ENCODE measurements at places on chromosomes 2 and 18.

- no peak for DNase-seq
These were observed 50.6 kb downstream of the MSH6 start for GRCh38 chr2:47833516-47833968.

GRCh38 chr2:231720987-231721966, 13.0 kb downstream of the PTMA start:
- DNase-seq = no peak

DNA sequence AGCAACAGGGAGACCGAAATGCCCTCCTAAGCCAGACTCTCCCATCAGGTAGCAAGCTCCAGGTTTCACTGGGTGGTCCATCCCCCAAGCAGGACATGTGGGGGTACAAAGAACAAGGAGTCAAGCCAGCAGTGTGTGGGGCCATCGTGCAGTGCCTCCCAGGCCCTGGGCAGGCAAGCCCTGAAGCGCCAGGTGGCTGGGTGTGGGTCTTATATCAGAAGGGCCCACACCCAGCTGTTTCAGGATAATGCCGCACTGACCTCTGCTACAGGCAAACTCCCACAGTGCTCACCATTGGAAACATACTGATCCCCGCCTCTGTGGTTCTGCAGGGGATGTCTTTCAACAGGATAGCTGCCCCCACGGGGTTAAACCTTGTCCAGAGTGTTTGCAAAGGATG, 174.2 kb upstream of the SMAD2 start:
- no peak for DNase-seq

DNA sequence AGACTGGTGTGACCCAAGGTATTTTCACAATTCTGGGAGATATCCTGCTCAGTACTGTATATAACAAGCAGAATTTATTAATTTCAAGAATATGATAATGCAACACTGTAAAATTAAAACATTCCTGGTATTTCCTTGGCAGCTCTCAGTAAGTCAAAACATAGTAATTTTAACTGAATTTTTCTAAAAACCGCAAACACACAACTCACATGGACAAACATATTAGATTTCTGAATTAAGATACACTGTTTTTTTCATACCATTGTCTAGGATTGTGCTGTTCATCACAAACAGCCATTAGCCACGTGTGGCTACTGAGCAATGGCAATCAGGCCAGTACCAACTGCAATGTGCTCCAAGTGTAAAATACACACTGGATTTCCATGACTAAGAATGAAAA, 29.6 kb downstream of the LPIN2 start:
- DNase-seq = no peak

- no peak for DNase-seq
These were observed 84.9 kb downstream of the DYSF start for GRCh38 chr2:71538241-71538640.

GRCh38 chr2:3299130-3299529, 78.5 kb downstream of the EIPR1 start:
- no peak for DNase-seq

GRCh38 chr2:25685741-25686140, 12.4 kb upstream of the DTNB start:
- DNase-seq = no peak

- DNase-seq = no peak
These were observed 96.3 kb downstream of the UBE2E3 start for GRCh38 chr2:181076658-181077057.

GRCh38 chr2:84300696-84301029, 158.4 kb downstream of the SUCLG1 start:
- no peak for DNase-seq

DNA sequence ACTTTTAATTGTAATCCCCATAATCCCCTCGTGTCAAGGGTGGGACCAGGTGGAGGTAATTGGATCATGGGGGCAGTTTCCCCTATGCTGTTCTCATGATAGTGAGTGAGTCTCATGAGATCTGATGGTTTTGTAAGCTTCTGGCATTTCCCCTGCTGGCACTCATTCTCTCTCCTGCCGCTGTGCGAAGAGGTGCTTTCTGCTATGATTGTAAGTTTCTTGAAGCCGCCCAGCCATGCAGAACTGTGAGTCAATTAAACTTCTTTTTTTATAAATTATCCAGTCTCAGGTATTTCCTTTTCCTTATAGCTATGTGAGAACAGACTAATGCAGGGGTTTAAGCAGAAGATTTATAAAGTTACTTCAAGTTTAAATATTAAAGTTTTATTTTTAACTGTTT, 655.2 kb downstream of the EPHA4 start:
- DNase-seq = no peak

DNA sequence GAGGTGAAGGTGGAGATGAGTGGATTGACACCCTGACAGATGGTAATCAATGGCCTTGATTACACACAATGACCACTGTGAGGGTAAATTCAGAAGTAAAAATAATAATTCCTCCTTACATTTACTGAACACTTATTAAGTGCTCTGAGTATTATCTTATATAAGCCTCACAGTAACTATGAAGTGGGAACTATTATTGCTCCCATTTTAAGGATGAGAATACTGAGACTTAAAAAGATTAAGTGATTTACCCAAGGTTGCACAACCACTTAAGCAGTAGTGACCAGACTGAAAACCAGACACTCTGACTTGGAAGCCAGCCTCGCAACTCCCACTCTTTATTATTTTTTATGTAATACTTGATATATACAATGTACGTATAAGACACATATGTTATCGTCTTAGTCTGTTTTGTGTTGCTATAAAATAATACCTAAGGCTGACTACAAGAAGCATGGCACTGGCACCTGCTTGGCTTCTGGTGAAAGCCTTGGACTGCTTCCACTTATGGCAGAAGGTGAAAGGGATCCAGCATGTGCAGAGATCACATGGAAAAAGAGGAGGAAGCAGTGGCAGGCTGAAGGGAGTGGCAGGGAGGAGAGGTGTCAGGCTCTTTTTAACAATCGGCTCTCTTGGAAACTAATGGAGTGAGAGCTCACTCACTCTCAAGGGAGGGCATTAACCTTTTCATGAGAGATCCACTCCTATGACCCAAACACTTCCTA, 41.5 kb upstream of the C1D start:
- DNase-seq = no peak

DNA sequence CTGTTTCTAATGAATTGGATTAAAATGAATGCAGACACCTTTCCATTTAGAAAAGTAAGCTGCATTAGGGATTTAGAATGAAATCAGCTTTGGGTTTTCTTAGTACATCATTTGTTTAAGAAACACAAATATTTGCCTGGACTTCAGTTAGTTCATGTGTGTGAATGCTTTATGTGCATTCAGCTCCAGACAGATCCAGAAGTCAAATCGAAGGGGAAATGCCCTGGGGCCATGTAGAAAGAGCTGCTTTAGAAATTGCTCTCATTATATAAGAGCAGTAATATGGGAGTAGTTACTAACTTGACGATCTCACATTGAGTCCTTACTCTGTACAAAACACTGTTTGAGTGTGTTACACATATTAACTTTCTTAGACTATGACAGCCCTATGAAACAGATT, 88.0 kb upstream of the TTC39C start:
- no peak for DNase-seq

DNA sequence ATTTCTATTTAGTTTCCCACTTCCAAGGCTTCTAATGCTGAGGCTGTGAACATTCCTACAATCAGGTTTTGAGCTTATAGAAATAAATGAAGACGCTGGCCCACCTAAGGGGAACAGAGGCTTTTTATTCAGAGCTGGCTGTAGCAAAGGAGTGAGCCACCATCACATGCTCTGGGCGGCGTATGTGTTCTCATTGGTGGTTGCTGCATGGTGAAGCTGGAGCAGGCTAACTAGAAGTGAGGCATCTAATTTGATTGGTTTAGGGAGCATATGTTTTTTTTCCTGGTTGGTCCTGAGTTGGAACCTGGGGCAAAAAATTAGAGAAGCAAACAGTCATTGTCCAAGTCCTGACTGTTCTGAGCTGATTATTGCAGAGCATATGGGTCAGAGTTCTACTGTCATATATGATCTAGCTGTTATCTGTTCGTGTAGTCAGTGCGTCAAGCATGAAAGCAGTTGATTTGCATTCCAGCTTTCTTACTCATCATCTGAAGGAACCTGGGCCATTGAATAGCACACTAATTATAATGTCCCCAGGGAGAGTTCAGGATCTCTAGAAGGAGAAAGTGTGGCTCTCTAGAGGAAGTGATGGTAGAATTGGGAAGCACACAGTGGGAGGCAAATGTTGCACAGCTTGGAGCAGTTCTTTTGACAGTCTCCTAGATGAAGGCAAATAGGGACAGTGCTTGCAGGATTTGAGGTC, 279.6 kb downstream of the PARD3B start:
- no peak for DNase-seq

GRCh38 chr2:219466816-219467735, 31.6 kb upstream of the GMPPA start:
- DNase-seq = no peak

GRCh38 chr2:33205693-33206434, 259.1 kb downstream of the LTBP1 start:
- DNase-seq = no peak

GRCh38 chr2:120771781-120772208, 36.1 kb downstream of the GLI2 start:
- no peak for DNase-seq

- DNase-seq = no peak
These were observed 100.7 kb downstream of the RAPGEF4 start for GRCh38 chr2:172836347-172836821.

- DNase-seq = no peak
These were observed 308.1 kb downstream of the ZEB2 start for GRCh38 chr2:144211826-144212225.

DNA sequence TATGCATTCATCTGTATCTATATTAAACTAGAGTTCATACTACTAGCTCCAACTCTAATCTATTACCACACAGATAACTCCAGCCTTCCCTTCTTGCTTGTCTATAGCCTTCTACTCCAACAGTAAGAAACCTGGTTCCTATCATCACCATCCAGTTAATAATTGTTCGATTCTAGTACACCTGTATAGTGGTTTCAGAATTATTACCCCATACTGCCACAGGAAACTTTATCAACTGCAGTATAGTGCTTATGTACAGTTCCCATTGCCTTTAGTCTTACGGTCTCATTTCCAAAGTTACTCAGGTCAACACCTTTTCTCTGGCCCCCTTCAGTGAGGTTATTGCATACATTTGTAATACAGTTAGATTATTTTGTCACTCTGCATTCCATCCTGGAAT, 14.5 kb downstream of the METTL8 start:
- no peak for DNase-seq

GRCh38 chr2:23532391-23533337, 147.7 kb downstream of the KLHL29 start:
- peak; percentile 44 for DNase-seq

GRCh38 chr2:223586261-223586660, 15.9 kb downstream of the SCG2 start:
- no peak for DNase-seq

DNA sequence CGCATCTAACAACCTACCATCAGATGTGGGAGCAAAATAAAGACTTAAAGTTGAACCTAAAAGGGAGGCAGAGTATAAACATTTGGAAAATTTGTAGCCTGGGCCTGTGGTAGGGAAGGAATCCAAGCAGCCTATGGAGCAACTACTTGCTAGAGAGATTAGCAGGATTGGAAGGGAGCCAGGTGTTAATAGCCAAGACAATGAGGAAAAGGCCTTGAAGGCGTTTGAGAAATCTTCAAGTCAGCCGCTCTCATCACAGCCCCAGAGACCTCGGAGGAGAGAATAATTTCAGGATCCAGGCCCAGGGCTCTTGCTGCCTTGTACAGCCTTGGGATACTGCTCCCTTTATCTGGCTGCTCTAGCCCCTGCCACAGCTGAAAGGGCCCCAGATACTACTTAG, 219.7 kb downstream of the THSD7B start:
- DNase-seq = no peak

GRCh38 chr2:128733450-128733849, 414.8 kb upstream of the HS6ST1 start:
- no peak for DNase-seq

- no peak for DNase-seq
These were observed 101.3 kb downstream of the LOXHD1 start for GRCh38 chr18:46555724-46556123.

- DNase-seq = no peak
These were observed 148.4 kb upstream of the KCTD1 start for GRCh38 chr18:26696786-26697185.

- no peak for DNase-seq
These were observed 15.9 kb downstream of the SERPINE2 start for GRCh38 chr2:224023188-224023587.

GRCh38 chr2:25851740-25852503, 26.4 kb downstream of the ASXL2 start:
- DNase-seq = peak; percentile 34

DNA sequence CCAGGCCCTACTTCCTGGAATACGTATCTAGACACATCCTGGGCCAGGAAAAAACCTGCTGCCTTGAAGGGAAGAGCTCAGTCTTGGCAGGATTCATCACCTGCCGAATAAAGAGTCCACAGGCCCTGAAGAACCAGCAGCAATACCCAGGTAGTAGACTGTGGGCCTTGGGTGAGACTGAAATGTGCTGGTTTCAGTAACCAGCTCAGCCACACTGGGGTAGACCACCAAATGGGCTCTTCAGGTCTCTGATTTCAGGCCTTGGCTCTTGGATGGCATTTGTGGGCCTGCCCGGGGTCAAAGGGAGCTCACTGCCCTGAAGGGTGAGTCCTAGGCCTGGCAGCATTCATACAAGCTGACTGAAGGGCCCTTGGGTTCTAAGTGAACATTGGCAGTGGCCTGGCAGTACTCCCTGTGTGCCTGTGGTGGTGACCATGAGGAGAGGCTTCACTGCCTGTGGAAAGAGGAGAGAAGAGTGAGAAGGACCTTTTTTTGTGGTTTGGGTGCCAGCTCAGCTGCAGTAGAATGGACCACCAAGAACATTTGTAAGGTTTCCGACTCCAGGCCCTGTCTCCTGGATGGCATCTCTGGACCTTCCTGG, 175.1 kb downstream of the ANKRD30B start:
- DNase-seq = no peak

DNA sequence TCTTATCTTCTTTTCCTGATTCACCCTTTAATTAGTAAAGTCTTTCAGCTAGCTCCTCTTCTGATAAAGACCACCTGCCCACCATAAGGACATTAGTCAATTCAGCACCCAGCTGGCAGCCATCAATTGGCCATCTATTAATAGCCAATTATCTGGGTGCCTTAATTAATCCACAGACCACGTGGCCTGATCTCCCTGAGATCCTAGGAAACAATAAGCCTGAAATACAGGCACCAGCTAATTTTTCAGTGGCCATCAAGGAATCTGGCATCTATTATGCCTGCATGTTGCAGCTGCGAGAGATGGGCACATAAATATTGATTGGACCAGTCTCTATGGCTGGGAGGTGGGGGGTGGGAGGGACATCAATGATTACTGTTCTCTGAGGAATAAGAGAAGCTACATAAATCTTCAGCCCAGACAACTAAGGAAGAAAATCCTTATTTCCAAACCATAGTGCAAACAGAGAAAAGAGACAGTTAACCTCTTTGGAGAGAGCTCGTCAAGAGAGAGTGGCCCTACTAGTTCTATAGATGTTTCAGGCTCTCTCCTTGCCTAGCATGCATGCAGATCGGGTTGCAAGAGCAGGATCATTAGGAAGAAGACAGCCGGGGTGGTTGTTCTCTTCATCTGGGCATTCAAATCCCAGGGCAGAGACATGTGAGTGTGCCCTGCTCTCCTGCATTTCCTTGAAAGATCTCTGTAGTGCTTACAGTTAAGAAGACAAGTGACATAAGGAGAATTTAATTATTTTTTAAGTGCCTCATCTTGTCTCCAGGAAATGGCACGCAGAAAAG, 8.7 kb downstream of the GALNT14 start:
- DNase-seq = no peak

Measured in activated CD4-positive, alpha-beta T cell treated with anti-CD3 and anti-CD28 coated beads, Interleukin-2, amount 50 U/mL, for 48 hours (primary cell).